ENCODE measurements at places on chromosomes 4 and X.

GRCh38 chr4:93334003-93334402 lies 494.6 kb upstream of the ATOH1 start:
- DNase-seq, result peak; percentile 6

GRCh38 chr4:40337523-40337922 lies 2.4 kb downstream of the CHRNA9 start:
- no peak for DNase-seq

- DNase-seq, result no peak
Observed at GRCh38 chrX:122134291-122134690, 1049.8 kb upstream of the GRIA3 start.

- peak; percentile 90 for DNase-seq
Observed at GRCh38 chr4:52925531-52925968, 63.4 kb downstream of the RASL11B start.

DNA sequence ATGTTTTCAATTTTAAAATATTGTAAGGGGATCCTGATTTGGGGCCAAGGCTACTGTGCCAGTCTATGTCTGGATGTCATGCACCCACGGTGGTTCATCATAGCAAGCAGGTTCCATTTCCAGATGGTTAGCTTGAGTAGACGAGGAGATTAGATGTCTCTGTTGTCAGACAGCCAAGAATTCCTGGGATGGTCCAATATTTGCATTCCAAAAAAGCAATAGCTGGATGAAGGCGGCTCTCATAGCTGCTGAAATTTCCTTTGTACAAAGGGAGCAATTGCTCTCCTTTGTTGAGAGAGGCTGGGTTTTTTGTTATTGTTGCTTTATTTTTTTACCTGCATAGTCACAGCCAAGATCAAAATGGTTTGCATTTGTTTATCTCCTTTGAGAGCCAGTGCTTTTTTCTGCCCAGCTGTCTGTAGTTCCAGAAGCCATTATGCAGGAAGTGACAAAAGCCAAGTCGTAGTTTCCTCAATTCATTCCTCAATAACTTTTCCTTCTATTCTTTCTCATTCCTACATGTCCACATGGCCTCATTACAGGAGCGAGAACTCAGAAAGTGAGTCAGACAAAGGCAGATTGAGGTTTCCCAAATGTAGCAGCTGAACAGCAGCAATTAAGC lies 107.9 kb downstream of the MMRN1 start:
- DNase-seq, result peak; percentile 65

DNA sequence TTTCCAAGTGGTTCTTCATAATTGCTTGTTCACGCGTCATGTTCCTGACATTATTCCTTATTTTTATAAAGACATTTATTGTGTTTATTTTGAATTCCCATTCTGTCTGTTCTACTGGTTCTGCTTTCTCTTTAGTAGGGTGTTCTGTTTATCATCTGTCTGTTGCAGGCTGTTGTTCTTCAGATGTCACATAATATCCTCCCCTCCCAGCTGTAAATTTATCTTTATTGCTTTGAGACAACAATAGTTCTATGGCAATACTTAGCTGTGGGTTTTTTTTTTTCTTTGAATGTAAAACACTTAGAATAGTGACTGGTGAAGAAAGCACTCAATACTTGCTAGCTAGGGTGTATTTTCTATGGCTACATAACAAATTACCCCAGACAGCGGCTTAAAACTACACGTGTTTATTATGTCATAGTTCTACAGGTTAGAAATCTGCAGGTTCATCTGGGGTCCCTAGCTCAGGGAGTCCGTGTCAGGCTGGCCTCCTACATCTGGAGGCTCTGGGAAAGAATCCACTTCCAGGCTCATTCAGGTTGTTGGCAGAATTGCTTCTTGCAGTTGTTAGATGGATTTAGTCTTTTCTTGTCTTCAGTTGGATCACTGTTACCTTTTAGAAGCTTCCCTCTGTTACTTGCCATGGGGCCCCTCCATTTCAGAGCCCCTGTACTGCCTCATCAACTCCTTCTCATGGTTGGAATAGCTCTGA lies 63.4 kb upstream of the ENPEP start:
- no peak for DNase-seq

DNA sequence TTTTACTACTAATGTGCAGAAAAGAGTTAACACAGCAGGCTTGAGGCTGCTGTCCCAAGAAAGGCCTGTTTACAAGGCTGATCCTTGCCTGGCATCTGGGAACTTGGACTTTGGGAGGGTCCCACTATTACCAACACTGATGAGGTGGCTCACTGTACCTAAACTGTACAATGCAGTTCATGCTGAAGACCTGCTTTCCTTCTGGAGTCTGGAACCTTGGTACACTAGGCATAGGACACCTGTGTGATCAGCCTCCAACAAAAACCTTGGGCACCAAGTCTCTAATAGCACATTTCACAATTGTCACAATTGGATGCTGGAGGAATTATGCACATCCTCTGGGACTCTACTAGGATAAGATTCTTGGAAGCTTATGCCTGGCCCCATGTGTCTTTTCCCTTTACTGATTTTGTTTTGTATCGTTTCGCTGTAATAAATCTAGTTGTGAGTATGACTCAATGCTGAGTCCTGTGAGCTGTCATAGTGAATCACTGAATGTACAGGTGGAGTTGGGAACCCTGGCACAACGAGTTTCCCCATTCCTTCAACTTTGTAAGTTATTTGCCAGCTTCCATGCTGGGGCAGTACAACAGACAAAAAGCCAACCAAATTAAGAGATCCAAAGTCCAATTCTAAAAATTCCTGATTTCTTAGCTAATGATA lies 45.9 kb downstream of the TEC start:
- DNase-seq, result no peak

DNA sequence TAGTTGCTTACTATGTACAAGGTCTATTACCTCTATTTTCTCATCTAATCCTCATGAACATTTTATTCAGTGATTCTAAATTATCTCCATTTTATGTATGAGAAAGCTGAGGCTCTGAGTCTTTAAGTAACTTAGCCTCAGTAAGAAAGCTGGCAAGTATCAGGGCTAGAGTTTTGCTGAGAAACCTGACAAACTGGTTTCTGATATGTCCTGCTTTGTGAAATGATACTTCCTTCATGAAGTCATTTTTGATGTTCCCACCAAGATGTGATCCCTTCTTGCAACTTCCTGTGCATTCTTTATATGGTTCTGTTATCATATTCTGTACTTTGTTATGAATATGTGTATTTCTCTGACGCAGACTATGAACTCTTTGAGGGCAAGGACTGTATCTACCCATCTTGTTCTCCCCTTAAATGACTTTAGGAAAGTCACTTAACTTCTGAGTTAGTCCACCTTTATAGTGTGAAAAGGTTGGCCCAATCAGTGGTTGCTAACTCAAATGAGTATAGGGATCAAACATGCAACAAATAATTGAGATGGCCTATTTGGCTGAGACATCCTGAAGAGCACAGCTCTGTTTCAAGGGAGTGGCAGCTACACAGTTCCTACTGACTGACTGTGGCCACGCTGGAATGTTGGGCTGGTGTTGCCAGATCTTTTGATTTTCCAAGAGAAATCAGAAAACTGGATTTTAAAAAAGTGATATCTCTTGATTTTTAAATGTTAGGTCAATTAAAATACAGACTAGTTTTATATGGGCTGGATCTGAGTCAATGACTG lies 127.9 kb upstream of the AMOT start:
- no peak for DNase-seq

DNA sequence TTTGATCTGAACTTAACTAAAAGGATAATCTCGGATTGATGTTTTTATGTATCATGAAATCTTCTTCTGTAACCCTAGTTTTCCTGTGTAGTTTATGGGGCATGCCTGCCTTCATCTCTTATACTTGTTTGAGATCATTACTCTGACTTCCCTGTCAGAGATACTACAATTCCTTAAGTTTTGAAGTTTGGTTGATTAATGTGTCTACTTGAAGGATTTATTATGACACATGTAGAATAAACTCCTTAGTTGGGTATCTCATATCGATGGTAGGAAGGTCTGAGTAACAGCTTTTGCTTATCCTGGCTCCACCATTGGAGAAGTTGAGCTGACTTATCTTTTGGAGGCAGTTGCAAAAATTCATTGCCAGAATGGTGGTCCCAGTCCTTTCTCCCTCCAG lies 46.7 kb downstream of the WWC2 start:
- no peak for DNase-seq

- DNase-seq, result no peak
Observed at GRCh38 chr4:158170691-158171561, 1.9 kb downstream of the GASK1B start.

DNA sequence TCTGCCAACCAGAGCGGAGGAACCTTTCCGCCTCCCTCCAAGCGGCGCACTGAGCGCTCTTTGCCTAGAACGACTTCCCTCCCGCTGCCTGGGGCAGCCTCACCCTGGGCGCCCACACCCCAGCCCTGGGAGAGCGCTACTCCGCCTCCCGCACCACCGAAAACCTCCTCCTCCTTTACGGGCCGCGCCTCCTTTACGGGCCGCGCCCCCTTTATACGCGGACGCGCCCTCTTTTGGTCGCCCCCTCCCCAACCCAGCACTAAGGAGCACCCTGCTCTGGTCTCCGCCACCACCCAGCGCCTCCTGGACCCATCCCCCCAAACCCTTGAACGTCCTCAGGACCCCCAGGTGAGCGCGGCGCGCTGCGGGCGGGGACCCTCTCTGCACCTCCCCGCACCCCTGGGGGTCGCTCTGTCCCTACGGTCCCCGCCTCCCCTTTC lies 586 bp upstream of the NSG1 start:
- no peak for DNase-seq

GRCh38 chr4:59122626-59123025 lies 2012.4 kb upstream of the IGFBP7 start:
- DNase-seq, result peak; percentile 40

GRCh38 chr4:100284129-100284880 lies 94.0 kb upstream of the DDIT4L start:
- no peak for DNase-seq

- DNase-seq, result no peak
Observed at GRCh38 chrX:32408389-32408788, 803.0 kb downstream of the DMD start.

- DNase-seq, result no peak
Observed at GRCh38 chr4:7770224-7771050, 169.2 kb downstream of the AFAP1 start.

DNA sequence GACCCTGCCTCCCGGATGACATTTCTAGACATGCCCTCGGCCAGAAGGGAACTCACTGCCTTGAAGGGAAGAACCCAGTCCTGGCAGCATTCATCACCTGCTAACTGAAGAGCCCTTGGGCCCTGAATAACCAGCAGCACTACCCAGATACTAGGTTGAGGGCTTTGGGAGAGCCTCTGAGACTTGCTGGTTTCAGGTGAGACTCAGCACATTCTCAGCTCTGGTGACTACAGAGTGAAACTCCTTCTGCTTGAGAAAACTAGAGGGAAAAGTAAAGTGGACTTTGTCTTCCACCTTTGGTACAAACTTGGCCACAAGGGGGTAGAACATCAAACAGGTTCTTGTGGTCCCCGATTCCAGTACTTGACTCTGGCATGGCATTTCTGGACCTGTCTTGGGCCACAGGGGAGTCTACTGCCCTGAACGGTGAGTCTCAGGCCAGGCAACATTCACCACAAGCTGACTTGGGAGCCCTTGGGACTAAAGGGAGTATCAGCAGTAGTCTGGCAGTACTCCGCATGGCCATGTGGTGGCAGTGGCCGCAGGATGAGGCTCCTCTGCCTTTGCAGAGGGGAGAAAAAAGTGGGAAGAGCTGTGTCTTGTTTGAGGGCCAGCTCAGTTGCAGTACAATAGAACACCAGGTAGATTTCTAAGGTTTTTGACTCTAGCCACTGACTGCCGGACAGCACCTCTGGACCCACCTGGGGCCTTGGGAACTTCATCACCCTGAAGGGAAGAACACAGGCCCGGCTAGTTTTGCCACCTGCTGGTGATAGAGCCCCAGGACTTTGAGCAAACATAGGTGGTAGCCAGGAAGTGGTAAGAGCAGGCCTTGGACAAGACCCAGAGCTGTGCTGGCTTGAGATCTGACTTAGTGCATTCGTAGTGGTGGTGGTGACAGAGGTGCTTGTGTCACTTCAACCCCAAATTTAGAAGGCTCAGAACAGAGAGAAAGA lies 414.8 kb downstream of the OPHN1 start:
- DNase-seq, result no peak

DNA sequence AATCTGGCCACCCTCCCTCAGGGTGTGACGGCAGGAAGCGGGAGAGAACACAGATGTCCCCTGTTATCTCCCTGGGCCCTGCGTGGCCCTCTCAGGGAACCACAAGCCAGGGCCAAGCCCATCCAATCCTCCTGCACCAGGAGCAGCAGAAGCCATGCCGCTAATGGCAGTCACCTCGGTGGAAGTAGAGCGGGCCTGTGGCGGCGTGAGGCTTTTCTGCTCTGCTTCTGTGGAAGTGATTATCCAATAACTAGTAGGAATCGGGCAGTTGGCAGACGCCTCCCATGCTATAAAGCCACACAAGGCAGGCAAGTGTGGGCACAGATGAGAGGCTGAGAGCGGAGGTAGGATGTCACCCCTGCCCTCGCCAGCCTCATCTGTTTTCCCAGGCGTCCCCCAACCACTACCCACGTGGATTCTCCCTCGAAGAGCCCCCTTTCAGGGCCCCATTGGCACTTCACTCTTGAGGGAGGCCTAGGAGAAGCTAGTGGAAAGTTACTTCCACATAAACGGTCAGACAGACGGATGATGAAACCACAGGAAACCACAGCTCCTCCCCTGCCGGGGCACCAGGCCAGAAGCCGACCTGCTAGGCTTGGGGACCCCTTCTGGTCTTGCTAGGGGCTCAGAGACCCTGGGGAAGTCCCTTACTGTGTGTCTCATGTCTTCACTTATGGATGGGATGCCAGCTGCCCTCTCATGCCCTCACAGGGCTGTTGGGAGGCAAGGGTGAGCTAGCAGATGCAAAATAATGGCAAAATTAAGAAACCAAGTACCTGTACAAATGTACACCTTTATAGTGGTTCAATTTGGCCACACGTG lies 18.8 kb upstream of the TMSB4X start:
- DNase-seq, result no peak

- peak; percentile 23 for DNase-seq
Observed at GRCh38 chr4:88584471-88584900, 7.8 kb upstream of the HERC3 start.

DNA sequence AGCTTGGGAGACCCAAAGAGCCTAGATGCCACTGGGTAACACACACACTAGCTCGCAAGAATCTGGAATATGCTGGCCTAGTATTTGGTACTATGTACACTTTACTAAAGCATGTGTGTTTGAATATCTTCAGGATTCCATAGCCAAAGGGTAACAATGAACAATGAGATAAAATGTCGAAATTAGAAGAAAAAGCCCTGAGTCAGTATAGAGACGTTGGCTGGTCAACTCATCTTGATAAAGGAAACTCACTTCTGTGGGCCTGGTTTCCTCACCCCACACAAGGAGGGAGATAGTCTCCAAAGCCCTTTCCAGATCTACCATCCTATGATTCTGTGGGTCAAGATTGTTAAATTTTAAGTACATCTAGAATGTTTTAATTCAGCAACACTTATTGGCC lies 6.9 kb downstream of the ZDHHC9 start:
- DNase-seq, result no peak

DNA sequence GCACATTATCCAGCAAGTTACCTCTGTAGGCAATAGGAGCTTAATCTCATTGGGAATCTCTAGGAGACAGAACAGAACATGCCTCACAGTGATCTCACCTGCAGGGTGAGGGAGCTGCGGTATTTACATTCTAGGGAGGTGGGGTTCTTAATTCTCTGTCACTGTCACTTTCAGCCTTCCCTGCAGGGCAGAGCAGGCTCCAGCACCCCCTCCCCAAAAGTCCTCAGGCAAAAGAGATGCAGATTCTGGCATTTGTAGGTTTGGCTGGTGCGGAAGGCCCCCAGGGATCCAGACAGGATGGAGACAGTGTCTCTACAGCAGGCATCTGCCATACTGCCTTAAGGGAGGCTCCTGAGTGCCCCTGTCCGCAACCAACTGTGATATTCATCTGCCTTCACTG lies 166.4 kb upstream of the ATP6AP2 start:
- no peak for DNase-seq
